ENCODE measurements at places on chromosomes 1 and 21.

DNA sequence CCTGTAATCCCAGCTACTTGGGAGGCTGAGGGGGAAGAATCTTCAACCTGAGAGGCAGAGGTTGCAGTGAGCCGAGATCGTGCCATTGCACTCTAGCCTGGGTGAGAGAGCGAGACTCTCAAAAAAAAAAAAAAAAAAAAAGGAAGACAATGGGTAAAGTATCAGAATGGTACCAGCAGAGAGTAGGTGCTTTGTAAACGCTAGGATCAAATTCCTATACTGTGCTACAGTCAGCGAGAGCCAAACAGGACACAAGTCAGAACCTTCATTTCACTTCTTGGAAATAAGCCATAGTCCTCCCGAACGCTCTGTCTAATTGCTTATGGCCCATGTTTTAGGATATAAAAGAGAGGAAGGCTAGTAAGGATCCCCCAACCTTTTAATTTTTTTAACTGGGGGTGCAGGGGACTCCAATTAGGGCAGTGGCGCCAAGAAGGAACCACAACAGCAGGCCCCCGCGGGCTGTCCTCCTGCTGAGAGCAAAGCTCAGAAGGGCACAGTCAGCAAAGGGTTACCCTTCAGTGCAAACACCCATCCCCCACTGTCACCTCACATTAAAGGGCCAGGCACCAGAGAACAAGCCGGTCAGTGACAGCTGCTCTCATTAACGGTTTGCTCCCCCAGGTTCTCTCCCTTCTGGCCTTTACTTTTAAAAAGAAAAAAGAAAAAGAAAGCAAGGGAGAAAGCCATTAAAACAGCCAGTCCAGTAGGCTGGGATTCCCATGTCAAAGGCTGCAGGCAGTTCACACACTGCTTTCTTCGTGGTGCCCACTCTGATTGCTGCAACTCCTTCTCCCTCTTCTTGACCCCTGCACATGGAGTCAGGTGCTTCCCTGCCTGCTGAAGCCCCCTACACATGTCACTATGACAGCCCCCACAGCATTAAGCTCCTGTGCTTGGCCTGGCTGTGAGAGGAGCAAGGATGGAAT is 69.4 kb downstream of the PLPP3 start:
- no peak for DNase-seq

GRCh38 chr1:42957229-42957879 is 1.3 kb downstream of the SLC2A1 start:
- DNase-seq, result no peak

DNA sequence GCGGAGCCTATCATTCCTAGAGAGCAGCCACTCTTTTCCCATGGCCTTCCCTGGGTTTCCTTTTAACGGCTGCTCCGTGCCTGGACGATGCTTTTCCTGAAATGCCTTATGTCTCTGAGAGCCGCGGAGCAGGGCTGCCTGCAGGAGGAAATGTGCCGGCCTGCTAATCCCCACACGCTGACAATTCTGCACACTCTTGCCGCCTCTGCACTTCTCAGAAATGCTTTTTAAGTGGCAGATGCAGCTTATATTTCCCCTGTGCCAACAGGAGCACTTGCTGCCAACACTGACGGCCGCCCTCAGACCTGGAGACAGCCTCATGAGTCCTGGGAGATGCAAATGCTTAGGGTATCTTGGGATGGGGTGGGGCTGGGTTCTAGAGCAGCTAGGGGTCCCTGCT is 253.2 kb downstream of the GRIK3 start:
- DNase-seq, result no peak

GRCh38 chr1:84795966-84796600 is 96.9 kb downstream of the LPAR3 start:
- DNase-seq, result no peak

DNA sequence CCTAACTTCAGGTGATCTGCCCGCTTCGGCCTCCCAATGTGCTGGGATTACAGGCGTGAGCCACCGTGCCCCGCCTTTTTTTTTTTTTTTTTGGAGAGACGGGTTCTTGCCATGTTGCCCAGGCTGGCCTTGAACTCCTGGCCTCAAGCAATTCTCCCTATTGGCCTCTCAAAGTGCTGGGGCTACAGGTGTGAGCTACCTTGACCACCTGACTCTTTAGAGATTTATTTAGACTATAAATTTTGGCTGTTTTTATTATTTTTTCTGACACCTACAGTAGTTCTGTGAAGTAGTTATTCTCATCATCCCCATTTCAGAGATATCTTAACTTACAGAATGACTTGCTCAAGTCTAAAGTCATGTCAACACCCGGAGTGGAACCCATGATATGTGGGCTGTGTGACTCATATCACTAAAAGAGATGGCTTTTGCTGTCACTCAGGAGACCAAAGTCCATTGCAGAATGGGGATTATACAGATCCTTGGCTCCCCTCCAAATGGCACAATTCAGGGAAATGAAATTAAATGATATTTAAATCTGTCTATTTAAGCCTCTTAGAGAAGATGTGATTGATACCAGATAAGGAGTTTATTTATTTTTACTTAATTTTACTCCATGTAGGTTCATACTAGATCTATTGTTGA is 93.2 kb downstream of the CTH start:
- no peak for DNase-seq

GRCh38 chr1:167929725-167930124 is 6.8 kb upstream of the DCAF6 start:
- no peak for DNase-seq

- DNase-seq, result no peak
Measured at GRCh38 chr21:41950941-41951351, 2.9 kb downstream of the C2CD2 start.

GRCh38 chr1:17994046-17994445 is 113.6 kb upstream of the IGSF21 start:
- no peak for DNase-seq

Measured in midbrain (tissue), 1 donor.